ENCODE measurements at places on chromosomes 2 and 18. TPM values are rescaled to one million over a fixed set of nuclear protein-coding genes. Genes with fewer than 3 reads are reported as not detected.

PKP4 gene
- 50.5 TPM for total RNA-seq

ARHGAP28 gene
- total RNA-seq: 14.1 TPM

LAMA3 gene
- 8.0 TPM for total RNA-seq

SIX3 gene
- total RNA-seq: not detected

KLHL41 gene
- 0.29 TPM for total RNA-seq

CAPN14 gene
- under 0.01 TPM for total RNA-seq

APCDD1 gene
- total RNA-seq: 0.53 TPM

SPP2 gene
- not detected for total RNA-seq

FBLN7 gene
- 5.2 TPM for total RNA-seq

RNF125 gene
- total RNA-seq: 1.6 TPM

ANKRD62 gene
- not detected for total RNA-seq

MC4R gene
- not detected for total RNA-seq

FOXI3 gene
- total RNA-seq: not detected

ATG16L1 gene
- total RNA-seq: 43.1 TPM

TM4SF20 gene
- total RNA-seq: not detected

SP5 gene
- not detected for total RNA-seq

RAPGEF4 gene
- total RNA-seq: 4.5 TPM

CD302 gene
- total RNA-seq: 15.9 TPM

RTP5 gene
- not detected for total RNA-seq

FIGN gene
- 6.5 TPM for total RNA-seq

TACR1 gene
- total RNA-seq: not detected

FAM237A gene
- total RNA-seq: not detected

LYG2 gene
- total RNA-seq: not detected

RAX gene
- not detected for total RNA-seq

EPG5 gene
- 37.8 TPM for total RNA-seq

CLIP4 gene
- 49.9 TPM for total RNA-seq

TWSG1 gene
- total RNA-seq: 108 TPM

BMP10 gene
- total RNA-seq: not detected

AAK1 gene
- total RNA-seq: 174 TPM

All from thoracic aorta endothelial cell (primary cell).